ENCODE measurements at places on chromosomes 6 and 20.

- DNase-seq, result no peak
Observed at GRCh38 chr6:16512544-16513290, 248.5 kb downstream of the ATXN1 start.

- no peak for DNase-seq
Observed at GRCh38 chr6:167293590-167294091, 2.5 kb downstream of the UNC93A start.

- DNase-seq, result no peak
Observed at GRCh38 chr6:168255283-168255881, 64.2 kb downstream of the DACT2 start.

- no peak for DNase-seq
Observed at GRCh38 chr6:36808634-36809033, 30.6 kb downstream of the CPNE5 start.

- DNase-seq, result no peak
Observed at GRCh38 chr6:69784595-69785377, 12.0 kb downstream of the LMBRD1 start.

All from CD4-positive, alpha-beta T cell treated with Interleukin-17A for 1 hour (primary cell).